ENCODE measurements at places on chromosomes 3 and 15.

- DNase-seq = peak; percentile 90
Measured at GRCh38 chr3:152737021-152737908, 97.7 kb upstream of the P2RY1 start.

DNA sequence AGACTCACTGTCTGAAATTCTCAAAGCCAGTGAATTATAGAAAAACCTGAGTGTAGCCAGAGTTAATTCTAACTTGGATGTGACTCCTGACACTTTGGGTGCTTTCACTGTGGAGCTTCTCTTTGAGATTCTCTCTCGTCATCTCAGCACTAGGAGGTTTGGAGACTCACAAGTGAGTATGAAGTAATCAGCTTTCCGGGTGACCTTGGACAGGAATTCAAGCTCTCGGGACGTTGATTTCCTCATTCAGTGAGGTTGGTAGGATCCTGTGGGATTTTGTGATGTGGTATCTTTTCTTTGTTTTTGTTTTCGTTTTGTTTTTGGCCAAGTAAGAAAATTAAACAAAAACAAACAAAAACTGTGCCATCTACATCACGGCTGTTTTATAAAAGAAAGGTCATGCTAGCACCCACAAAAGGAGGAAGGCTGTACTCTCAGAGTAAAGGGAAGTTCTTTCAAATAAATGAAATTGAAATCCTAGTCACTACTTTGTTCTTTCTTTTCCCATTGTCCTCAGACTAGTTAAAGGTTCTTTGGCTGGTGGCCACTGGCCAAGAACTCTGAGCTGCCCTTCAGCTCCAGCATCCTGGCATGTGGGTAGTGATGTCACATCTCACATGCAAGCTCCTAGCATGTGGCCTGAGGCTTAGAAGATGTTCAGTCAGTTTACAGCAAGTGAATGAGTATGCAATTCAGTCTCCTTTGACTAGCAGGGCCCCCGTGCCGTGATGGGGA lies 263.3 kb upstream of the TPM1 start:
- DNase-seq = peak; percentile 88

DNA sequence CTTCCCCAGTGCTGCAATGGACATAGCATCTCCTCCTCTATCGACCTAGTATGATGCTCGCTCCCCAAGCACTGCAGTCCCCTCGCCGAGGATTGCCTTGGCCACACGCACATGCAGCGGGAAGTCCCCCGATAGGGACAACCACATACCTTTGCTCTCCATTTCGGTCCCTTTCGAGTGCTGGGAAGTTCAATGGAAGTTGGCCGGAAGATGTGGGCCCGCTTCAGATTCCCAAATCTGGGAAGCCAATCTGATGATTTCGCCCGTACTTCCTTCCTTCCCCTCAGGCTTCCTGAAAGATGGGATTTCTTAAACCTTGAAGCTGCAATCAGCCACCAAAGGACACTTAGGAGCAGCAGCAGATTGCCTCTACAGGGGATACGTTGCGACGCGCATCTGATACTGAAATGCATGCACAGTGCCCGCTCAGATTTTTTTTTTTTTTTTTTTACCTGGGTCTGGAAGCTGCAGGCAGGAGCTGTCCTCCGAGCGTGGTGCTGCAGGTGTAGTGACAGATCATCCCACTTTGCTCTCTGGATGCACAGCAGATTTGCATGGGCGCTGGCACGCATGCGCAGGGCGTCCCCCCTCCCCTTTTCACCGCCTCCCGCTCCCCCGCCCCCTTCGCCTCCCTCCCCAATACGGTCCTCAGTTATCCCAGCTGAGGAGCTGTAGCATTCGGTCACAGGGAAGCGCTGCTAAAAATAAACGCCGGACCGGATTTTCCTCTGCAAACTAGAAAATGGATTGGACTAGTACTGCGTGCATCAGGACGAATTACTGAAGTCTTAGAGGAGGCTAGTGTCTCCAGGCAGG lies at the start of gene FGF12:
FGF12 (minus strand) TSS at position 510 of the 816 bp plus-strand sequence.
- DNase-seq = no peak

DNA sequence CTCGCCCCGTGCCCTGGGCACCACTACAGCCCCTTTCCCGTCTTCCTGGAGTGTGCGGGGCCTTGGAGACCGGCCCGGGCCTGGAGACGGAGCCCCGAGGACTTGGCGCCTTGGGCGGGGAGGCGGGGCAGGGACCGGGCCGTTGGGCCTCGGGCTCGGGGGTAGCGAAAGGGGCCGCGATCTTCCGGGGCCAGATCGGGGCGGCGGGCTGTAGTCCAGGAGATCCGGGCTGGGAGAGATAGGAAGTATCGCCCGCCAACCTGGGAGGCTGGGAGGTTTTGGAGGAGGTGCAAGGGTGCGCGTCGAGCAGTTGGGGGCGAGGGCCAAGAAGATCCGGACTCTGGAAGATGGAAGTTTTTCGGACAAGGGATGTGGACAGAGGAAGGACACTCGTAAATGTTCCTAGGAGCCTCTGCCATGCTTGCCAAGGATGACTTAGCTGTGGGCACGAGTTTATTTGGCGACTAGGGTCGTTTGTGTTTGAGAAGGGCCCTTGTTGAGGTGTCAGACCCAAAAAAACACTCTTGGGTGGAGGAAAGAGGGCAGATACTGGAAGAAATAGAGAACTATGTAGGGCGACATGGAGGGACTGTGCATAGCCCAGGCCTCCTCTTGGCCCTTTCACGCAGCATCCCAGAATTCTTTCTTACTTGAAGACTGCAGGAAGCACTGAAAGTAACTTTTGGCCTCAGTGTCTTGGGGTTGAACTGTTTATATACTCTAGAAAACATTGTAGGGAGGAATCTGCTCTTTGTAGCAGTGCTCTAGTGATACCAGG lies 712 bp downstream of the RTF1 start:
- DNase-seq = peak; percentile 53

- DNase-seq = no peak
Measured at GRCh38 chr15:40282147-40282868, 556 bp downstream of the ANKRD63 start.

- peak; percentile 84 for DNase-seq
Measured at GRCh38 chr15:50353251-50353974, 1.6 kb downstream of the GABPB1 start.

GRCh38 chr3:42957573-42957972 lies 21.5 kb upstream of the GASK1A start:
- no peak for DNase-seq

GRCh38 chr3:20141851-20142250 lies 44.2 kb downstream of the SGO1 start:
- peak; percentile 50 for DNase-seq

DNA sequence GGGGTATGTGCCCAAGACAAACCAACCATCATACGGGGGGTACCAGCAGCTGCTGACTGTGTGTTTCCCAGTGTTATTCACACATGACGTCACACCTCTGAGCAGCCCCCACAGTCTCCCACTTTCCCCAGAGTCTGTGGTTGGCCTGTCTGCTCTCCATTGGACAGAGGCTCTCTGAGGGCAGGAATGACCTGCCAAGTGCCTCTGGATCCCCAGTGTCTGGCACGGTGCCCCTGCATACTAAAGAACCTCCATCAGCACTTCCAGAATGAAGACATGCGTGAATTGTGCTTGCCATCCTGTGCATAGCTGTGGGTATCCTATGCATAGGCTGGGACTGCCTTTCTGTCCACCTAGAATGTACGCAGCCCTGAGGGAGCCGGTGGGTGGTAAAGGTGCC lies 3.5 kb upstream of the CCDC9B start:
- no peak for DNase-seq

GRCh38 chr3:113450911-113451310 lies 9.6 kb upstream of the CFAP44 start:
- DNase-seq = no peak

DNA sequence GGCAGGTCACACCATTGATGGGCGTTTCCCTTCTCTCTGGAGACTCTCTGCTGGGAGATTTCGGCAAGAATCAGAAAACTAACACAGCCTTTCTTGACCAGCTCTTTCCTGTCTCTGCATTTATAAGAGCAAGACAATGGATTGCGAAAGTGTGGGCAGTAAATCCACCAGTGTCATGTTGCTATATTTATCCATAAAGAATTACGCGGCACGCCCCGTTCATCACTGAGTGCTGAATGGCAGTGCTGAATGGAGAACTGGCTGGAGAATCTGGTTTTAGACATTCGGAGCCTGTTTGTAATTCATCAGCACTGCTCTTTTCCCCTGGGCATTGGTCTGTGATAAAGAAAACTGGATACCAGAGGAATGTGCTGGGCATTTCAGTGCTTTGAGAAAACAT lies 2.0 kb upstream of the CEMIP start:
- peak; percentile 89 for DNase-seq

DNA sequence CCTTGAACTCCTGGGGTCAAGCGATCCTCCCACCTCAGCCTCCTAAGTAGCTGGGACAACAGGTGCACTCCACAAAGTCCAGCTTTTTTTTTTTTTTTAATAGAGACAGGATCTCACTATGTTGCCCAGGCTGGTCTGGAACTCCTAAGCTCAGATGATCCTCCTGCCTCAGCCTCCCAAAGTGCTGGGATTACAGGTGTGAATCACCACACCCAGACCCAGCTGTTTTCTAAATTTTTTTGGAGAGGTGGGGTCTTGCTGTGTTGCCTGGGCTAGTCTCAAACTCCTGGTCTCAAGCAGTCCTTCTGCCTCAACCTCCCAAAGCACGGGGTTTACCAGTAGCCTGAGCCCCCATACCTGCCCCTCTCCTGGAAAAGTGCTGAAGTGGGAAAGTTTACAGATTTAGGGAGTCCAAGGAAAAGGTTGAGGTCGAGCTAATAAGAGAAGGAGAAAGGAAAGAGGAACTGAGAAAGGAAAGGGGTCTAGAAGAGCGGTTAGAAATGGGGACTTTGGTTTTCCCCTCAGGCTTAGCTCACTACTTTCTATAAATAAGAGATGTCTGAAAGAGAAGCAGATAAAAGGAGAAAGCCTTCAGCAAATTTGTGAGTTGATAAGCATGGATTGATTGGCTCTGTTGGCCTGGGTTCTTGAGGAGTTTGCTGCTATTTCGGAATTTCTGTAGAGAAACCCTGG lies 23.6 kb downstream of the UBE2E1 start:
- no peak for DNase-seq

- peak; percentile 34 for DNase-seq
Measured at GRCh38 chr3:148697306-148698189, at the start of gene AGTR1. Gene AGTR1, plus strand, starts transcription at chr3:148697903. Its CDS starts 43,133 bp downstream, at chr3:148741036.

DNA sequence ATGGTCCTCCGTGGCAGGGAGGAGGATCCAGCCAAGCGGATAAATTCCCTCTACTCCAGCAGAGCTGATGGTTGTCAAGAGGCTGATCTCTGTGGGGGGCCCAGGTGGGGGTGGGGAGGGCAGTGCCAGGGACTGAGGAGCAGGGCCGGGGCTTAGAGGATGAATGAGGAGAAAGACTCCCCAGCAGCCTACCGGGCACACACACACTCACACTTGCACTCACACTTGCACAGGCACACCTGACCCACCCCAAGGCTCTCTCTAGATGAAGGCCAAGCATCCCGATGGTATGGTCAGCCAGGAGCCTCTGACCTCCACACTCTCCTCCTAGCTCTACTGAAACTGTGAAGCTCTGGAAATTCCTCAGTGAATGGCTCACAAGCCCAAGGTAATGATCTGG lies 131.3 kb upstream of the PRR20G start:
- no peak for DNase-seq

GRCh38 chr15:63891079-63891767 lies 57.5 kb upstream of the HERC1 start:
- DNase-seq = peak; percentile 51

DNA sequence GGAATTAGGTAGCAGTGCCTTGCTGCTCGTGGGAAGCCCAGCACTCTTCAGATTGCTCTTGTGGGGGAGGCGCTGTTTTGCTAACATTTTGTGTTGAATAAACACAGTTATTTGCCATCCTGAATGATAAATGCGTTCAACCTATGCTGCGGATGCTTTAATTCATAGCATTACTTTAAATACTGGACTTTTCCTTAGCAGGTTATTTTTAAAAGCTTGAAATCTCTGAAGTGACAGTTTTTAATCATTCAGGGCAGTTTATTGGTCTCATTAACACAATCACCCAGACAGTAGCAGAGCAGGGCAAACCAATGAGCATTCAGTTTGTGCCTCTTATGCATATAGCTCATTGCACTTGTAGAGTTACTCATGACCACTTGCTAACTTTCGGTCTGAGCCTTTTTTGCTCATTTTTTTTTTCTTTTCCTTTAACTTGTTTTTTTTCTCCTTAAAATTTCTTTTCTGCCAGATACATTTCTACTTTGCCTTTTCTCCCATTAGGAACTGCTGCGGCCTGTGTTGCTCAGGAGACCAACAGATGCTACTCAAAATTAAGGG lies 5.2 kb downstream of the CACNA2D3 start:
- no peak for DNase-seq

- no peak for DNase-seq
Measured at GRCh38 chr3:1513662-1514061, 420.8 kb downstream of the CNTN6 start.

GRCh38 chr3:52429779-52430415 lies 15.0 kb downstream of the SEMA3G start:
- no peak for DNase-seq

DNA sequence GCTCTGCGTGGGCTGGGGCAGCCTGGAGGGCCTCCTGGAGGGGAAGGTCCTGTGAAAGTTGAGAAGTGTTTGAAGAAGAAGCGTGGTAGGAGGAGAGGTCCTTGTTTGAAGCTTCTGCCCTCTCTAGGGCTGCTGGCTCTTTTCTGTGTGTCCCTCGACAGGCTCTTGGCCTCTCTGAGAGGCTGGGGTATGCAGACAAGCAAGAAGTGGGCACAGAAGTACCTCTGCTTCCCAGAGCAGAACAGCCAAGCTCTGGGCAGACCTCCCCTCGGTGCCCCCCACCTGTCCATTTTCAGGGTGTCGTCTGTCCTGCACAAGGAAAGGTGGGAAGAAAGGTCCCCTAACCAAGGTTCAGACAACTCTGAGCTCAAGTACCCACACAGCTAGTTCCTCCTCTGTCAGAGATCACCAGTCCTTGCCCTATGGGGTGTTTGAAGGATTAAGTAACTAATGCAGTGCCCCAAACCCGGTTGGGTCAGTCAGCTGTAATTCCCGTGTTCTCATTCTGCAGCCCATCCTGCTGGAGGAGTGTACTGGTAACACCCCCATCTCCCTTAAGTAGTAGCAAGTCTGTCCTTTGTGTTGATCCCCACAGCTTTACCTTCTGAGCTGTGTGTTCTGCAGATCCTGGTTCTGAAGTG lies 6.3 kb downstream of the CSK start:
- no peak for DNase-seq

DNA sequence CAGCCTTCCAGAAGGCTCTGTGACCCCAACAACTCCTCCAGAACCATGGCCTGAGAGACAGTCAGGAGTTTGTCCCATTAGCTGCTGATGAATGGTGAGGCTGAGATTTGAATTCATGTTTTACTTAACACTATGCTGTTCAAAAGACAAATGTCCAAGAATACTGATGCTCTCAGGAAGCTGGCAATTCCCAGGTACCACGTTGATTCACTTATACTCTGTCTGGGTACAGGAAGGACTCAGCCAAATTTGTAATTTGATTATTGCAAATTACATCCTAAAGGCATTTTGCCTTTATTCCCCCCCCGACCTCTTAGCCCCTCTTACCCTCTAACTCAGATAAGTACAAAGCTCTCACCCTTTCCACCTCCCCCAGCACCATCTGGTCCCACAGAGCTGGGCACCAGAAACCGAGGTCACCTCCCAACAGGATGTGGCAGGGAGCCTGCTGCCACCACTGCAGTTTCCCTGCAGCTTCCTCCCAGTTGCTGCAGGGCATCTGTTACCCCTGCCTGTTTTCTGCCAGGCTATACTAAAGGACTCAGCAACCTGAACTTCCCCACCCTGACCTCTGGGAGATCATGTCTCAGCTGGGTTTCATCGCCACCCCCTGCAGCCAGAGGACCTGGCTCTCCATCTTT lies 33.6 kb downstream of the EAF1 start:
- no peak for DNase-seq

All from foreskin fibroblast (primary cell).